Heart right ventricle (tissue), 16 donors: ENCODE measurements at places on chromosomes 7 and 10.

DNA sequence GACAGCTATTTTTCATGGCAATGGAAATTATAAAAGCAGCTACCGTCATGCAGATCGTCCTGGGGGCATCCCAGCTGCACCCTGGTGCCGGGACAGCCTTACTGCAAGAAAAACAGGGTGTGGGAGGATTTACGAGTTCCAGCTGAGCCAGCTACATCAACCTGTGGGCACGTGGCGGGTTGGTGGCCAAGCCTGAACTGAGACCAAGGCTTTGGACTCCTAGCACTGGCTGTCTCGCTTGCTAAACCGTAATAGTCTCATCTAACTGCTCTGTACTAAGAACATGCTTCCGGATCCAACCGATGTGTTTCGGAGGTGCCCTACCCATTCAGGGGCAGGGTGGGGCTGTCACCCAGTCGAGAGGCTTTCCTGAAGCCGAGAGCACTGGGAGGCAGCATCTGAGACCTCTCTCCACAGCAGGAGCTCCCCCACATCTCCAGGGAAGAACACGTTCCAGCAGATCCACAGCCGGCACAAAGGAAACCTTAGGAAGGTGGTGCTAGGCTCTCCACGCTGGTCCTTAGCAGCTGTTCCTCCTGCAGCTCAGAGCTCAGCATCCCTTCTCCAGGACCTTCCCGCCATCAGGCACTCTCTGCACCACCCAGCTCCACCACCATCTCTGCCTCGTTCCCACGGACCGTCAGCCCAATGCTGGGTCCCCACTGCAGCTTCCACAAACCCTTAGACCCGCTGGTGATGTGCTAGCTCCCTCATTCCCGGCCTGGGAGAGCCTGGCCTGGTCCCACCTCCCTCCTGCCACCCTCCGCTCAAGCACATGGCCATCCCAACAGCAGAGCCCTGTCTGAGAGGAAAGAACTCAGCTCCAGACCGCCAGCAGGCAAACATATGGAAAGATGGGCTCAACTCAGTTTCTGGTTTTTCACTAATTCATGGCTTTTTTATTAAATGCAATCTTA, 158.5 kb downstream of the PTPRN2 start:
- no peak for DNase-seq
- H3K4me3 ChIP-seq = no peak overlapping the region
- H3K36me3 ChIP-seq = no peaks in the 10 kb centered on the region
- H3K4me1 ChIP-seq = no peaks in the 10 kb centered on the region
- no peak overlapping the region for H3K27ac ChIP-seq

GRCh38 chr10:86210416-86210815, 156.2 kb downstream of the GRID1 start:
- H3K27ac ChIP-seq = no peak overlapping the region
- H3K4me1 ChIP-seq = no peaks in the 10 kb centered on the region
- no peaks in the 10 kb centered on the region for H3K36me3 ChIP-seq
- DNase-seq = no peak

DNA sequence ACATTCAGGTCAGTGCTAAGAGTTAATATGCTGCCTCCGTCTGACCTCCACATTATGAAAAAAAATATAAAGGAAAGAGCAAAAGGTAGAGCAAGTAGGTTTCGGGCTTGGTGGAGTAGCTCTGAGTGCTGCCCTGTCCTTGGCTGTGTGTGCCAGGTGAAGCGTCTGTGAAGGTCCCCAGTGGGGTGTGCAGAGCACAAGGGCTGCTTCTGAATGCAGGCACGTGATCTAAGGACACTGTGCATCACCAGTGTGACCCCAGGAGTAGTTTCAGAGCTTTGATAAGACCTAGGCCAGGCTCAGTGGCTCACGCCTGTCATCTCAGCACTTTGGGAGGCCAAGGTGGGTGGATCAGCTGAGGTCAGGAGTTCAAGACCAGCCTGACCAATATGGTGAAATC, 36.0 kb downstream of the KLF6 start:
- DNase-seq = no peak
- H3K27ac ChIP-seq = peak overlapping the region; percentile 75
- H3K4me3 ChIP-seq = no peak overlapping the region
- no peaks in the 10 kb centered on the region for H3K36me3 ChIP-seq

DNA sequence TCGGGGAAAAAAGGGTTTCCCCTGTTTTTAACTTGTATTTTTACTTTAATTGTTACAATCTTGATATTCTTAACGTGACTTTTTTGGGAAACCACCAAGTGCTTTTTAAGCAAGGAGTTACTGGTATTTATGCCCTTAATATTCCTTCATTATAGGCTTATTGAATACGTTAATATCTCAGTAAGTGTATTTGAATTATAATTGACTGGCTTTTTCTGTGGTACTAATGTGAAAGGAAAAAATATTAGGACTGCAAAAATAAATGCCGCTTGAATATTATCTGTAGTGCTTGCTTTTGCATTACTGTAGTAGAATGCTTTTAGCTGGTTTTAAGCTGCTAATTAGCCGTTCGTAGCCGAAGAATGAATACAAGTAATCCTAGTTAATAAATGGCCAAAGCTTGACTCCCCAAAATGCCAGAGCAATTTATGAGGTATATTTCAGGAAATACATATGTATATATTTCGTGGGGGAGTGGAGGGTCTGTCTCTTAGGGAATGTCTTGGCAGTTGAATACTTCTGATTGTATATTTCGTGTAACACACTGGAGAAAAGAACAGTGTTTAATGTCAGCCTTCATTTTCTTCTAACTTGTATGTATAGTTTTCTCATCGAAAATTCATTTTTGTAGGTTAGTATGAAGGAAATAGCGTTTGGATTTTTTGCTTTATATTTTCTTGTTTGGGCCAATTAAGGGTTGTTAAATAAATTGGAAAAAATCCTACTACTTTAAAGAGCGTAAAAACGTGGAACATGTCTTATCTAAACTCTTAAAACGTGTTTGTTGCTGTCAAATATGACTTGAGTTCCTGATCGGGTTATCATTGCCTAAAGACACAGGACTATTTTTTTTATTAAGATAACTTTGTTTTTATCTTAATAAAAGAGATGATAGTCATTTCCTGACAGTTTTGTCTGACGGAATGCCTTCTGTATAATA, 1.5 kb downstream of the PDCD4 start:
- H3K36me3 ChIP-seq = no peaks in the 10 kb centered on the region
- H3K4me1 ChIP-seq = peaks cover 20% of the 10 kb centered on the region
- no peaks in the 10 kb centered on the region for H3K27me3 ChIP-seq
- no peak for DNase-seq
- H3K4me3 ChIP-seq = peak overlapping the region; percentile 83
